KBM-7 (cell line): ENCODE measurements at places on chromosomes 13 and 19.

DNA sequence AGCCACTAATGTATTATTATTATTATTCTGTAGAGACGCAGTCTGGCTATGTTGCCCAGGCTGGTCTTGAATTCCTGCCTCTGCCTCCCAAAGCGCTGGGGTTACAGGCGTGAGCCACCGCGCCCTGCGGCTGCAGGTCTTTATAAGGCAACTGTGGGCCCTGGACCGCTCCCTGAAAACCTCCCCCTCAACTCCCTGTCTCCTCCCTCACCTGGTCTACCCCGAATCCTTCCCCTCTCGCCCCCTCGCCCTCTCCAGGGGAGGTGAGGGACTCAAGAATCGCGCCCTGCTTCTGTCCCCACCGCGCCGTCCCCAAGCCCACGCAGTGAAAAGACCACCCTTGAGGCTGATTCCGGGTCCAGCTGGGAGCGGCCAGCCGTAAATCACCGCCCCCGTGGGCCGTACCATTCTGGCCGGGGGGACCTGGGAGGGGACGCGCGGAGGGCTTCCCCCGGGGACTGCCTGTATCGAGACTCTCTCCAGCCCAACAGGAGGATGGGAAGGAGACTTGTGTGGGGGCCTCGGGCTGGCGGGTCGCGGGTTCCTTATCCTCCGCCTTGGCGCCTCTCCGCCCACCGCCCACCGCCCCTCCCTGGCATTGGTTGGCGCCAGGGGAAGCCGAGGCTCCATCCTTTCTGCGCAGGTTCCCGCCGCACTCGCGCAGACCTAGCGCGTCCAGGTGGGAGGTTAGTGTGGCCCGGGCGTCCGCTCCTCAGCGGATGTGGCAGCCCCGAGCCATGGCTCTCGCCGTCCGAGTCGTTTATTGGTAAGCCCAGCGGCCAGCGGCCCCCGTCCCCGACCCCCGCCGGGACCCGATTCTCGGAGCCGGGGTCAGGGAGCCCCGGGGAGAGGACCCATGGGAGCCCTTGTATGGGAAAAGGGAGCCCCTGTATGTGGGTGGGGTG, at the start of gene SELENOW:
Gene SELENOW (plus strand): TSS at position 655 of the 905 bp plus-strand sequence. CDS start 83 bp downstream, at position 738.
- DNase-seq: peak; percentile 76

DNA sequence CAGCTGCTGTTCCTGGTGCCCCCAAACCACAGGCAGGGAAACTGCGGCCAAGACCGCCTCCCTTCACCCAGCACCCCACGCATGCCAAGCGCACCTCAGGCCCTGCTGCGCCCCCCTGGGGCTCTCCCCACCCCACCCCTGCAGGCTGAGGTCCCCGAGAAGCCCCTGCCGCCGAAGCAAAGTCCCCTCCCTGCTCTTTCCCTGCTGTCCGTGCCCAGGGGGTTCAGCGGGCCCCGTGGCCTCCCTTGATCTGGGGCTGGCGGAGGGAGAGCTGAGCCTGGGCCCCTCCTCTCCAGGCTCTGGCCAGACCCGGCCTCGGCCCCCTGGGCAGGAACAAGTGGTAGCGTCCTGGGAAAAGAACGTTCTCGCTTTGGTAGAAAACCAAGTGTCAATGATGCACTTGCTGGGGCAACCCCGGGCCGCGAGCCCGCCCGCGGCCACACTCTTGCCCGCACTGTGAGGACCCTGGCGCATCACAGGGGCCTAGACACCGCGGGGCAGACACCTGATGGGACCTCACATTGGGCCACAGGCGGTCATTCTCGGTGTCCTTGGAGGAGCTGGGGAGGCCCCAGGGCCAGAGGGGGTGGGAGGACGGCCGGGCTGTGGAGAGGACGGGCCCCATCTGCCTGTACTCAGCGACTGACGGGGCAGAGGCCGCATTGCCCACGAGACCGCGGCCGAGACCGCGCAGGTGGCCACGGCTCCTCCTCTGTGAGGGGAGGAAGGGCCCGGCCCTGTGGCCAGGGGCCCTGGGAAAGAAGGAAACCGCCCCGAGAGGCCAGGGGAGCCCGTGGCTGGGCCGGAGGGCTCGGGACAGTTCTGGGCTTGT, 29.0 kb downstream of the GPX4 start:
- DNase-seq: peak; percentile 32

DNA sequence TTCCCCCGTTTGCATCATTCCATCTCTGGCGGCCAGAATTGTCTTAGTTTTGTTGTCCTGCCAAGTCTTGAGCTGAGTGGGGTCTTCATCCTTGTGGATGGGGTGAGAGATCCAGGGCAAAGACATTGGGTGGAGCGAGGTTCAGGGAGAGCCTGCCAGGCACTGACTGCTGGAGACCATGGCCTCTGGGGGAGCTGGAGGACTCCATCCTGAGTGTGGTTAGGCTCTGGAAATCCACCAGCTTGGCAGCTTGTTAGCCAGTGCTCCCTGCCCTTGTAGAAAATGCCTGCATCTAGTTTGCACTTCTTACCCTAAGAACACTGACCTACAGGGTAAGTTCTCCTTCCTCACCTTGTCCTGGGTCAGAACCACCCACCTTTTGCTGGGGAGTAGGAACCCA, 97.2 kb upstream of the ZNF536 start:
- DNase-seq: no peak

DNA sequence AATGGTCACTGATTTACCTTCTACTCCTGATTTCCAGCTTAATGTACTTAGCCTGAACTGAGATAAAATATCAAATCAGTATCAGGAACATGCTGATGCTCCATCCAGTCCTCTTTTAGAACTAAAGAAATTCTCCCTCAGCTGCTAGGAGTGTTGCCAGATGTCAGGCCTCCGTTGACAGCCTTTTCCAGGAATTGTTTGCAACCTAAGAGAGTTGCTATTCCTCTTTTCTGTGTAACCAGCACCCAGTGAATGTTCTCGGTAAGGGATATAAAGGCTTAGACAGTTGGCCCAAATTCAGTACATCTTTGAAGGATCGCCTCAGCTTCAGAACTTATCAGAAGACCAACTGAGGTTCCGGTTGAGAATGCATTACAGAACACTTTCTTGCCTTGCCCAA, 559.0 kb downstream of the PCDH17 start:
- DNase-seq: no peak

GRCh38 chr13:40547591-40548315, 118.7 kb downstream of the FOXO1 start:
- no peak for DNase-seq

DNA sequence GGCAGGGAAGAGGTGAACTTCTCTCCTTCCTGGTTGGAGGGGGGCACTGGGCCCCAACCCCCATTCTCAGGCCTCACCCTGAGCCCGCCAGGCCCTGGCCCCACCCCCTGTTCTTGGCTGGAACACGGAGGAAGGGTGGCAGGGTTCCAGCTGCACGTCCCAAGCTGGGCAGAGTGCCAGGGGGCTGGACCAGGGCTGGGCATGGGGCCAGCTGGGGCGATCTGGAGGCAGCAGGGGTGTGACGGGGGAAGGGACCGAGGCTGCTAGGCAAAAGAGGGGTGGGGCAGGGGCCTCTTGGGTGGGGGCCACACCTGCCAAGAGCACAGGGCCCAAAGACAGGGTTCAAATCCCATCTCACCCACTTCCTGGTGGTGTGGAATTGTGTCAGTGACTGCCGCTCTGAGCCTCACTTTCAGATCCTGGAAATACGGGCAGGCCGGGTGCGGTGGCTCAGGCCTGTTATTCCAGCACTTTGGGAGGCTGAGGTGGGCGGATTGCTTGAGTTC, 2.2 kb downstream of the HIF3A start:
- peak; percentile 73 for DNase-seq

GRCh38 chr19:8835877-8836276, 3.7 kb downstream of the MBD3L1 start:
- DNase-seq: peak; percentile 26

GRCh38 chr13:20192158-20192835, 441 bp downstream of the GJB2 start:
- peak; percentile 28 for DNase-seq

DNA sequence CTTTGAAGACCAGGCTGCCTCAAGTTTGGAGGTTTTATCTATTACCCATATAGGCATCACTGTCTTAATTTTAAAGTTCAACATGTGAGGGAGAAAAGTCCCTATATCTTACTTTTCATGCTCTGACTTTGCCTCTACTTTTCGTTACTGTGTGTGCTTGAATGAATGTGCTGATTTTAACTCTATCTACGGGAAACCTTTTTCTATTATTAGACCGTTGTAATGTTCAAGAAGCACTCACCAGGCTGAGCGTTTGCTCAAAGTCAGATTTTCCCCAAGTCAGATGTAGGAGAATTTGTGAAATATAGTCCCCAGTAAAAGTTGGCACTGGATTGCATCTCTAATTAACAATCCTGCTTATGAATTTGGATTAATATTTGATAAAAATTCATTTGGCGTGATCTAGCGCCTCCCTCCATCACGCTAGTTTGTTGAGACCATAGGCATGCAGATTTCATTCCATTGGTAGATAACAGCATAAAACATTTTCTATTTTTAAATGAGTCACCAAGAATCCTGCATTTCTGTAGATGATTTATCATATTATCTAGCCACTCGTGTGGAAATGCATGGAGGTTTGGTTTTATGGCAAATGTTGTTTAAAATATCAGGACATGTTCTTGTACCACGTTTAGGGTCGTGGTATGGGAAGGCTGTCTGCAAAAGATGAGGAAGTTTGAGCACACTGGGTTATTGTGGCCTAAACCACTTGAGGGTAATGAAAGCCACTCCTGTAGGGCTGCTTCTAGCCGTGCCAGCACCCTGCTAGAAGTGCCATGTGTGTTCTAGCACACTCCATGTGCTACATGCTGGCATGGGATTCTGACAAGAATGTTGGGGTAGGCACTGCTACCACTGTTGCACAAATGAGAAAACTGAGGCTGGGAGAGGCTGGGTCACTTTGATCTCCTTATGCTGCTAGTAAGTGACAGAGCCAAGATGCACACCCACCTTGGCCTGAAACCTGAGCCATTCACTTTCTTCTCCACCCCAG, 179.4 kb downstream of the FGF9 start:
- no peak for DNase-seq

- DNase-seq: no peak
These were observed 1.0 kb downstream of the HIF3A start for GRCh38 chr19:46297700-46298478.

GRCh38 chr13:50923272-50923671, 13.7 kb downstream of the RNASEH2B start:
- no peak for DNase-seq

- DNase-seq: peak; percentile 17
These were observed 904 bp upstream of the SOX1 start for GRCh38 chr13:112065867-112066623.

DNA sequence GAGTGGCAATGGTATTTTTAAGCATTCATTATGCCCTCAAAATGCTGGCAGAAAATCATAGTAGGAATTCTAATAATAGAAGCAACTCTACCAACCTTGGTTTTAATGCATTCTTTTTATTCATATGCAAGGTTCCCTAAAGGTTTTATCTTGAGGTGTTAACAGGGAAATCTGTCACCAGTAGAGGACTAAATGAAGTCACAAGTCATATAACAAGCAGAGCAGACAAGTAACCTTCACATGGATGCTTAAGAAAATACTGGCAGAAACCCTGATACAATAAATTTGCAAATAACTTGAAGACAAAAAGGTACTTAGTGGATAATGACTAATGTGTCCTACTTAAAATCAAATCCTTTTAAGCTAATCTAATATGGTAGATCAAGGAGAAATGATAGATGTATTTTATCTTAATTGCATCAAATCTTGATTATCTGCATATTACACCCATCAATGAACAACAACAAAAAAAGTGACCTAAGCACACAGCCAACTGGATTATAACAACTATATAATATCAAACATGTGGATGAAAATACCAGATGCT, 73.3 kb downstream of the RFC3 start:
- DNase-seq: no peak

GRCh38 chr19:18501832-18502231, 20.0 kb downstream of the ELL start:
- DNase-seq: no peak

- no peak for DNase-seq
These were observed 647.2 kb upstream of the KLHL1 start for GRCh38 chr13:70755456-70755855.

GRCh38 chr19:58545286-58546018, 1.6 kb downstream of the TRIM28 start:
- no peak for DNase-seq

DNA sequence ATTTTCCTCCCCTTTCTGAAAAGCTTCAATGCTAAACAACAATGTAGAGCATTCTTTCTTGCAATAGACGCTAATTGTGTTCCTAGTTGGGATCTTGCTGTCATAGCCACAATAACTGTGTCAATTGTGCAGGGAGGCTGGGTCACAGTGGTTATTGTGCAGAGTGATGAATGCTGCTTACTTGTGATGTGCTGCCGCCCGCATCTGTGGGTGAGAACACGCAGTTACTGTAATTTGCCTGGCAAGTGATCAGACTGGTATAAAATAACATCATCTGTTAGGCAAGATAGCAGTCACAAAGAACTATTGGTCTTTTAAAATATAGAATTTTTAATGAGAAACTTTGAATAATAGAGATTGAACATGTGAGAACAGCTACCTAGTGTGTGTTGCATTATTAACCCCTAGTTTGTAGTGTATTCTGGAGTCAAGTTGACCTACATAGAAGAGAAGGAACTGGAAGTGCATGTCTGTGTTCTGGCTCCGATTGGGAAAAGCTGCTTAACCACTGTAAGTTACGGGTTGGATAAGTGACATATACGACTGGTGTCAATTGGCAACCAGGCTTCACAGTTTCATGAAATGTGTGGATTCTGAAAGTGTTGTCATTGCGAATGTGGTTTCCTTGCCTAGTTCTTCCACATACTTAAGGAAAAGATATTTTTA, 43.6 kb downstream of the SLAIN1 start:
- no peak for DNase-seq

GRCh38 chr13:53885997-53886396, 857.4 kb downstream of the OLFM4 start:
- DNase-seq: no peak

DNA sequence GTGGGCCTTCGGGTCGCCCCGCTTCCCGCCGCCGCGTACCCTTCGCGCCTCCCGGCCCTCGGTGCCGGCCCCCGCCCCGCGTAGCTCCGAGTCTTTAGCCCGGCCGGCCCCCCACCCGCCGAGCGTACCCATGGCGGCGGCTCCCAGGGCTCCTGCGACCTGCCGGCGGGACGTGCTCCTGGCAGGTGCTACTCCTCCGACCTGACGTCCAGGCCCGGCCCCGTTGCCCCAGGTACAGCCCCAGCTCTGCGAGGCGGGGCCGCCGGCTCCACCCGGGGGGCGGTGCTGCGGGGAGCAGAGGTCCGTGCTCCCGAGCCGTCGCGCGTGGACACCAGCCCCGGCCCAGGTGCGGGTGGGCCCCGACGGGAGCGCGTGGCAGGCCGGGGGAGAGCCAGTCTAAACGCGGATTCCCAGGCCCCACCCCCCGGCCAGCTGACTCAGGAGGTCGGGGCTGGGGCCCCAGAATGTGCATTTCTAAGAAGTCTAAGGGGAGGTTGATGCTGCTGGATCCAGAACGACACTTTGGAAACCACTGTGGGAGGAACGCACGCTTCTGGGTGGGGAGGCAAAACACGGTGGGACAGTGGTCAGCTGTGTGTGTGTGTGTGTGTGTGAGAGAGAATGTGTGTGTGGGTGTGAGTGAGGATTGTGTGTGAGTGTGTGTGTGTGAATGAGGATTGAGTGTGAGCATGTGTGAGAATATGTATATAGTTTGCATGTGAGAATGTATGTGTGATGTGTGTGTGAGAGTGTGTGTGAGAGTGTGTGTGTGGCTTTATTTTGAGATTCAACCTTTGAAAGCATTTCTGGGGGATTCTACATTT, at the start of gene SLC15A1:
Gene SLC15A1 (minus strand): TSS at position 206 of the 824 bp plus-strand sequence. CDS start 74 bp downstream, at position 132.
- no peak for DNase-seq
